ENCODE measurements at places on chromosomes 7 and 10.

GRCh38 chr7:118590107-118590506 lies 365.6 kb downstream of the ANKRD7 start:
- no peak for DNase-seq

DNA sequence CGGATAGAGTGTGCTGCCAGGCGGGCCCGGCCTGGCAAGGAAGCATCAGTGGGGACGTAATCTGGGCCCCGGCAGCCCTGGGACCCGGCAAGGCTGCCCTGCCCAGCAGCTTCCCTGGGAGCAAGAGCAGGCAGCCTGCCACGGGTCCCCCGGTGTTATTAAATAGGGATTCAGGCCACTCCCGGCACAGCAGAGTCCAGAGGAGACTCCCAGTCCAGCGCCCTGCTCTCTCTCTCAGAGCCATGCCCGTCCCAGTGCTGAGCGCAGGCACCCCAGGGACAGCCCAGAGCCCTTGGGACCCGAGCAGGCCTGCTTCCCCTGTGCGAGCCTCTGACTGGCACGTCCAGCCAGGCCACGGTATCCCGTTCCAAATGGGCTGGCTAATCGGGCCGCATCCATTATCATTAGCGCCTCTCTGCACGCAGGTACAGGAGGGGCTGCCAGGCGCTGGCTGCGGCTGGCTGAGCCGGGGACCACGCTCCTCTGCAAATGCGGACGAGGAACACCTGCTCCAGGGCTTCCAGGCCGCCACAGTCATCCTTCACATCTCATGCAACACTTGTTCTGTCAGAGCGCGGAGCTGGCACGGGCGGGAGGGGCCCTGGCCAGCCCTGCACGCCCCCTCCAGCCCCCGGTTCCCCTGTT lies 344.2 kb upstream of the MKI67 start:
- no peak for DNase-seq

GRCh38 chr10:76190634-76191270 lies 759.3 kb downstream of the LRMDA start:
- no peak for DNase-seq

DNA sequence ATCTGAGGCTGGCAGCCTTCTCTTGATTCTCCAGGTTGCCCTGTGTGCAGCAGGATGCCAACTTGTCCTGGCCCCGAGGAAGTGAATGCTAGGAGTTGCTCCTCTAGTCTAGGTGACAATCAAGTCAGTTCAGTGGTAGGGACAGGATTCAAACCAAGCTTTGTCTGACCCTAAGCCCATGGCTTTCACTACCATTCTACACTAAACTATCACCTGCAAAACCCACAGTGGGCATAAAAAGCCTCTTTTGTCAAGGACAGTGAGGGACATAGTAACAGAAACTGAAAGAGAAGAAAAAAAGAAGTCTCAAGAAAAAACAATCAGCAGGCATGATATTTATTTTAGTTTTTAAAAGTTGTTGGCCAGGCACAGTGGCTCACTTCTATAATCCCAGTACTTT lies 33.5 kb downstream of the KCNMA1 start:
- DNase-seq: no peak

GRCh38 chr7:112255388-112255720 lies 48.9 kb downstream of the ZNF277 start:
- no peak for DNase-seq

- DNase-seq: no peak
Observed at GRCh38 chr7:44564606-44565005, 9.1 kb downstream of the DDX56 start.

- DNase-seq: no peak
Observed at GRCh38 chr7:86978808-86979506, 80.5 kb downstream of the ELAPOR2 start.

GRCh38 chr7:80493121-80493849 lies 18.6 kb downstream of the GNAT3 start:
- no peak for DNase-seq
